ENCODE measurements at places on chromosomes 3 and 15.

DNA sequence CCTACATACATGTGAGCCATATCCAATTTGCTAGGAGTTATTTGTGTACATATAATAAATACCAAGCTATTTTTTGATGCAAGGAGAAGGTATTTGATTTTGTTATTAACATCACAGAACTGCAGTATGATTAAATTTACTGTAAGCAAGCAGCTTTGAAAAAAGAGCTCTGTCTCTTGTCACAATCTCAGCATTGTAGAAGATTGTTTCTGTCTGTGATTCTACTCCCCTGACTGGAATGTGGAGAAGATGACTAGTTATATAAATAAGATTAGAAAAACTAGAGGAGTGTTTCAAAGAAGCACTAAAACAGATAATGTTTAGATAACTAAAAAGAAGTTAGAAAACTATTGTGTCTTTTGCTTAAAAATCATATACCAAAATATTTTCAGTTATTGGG, 17.1 kb upstream of the DCBLD2 start:
- no peak for DNase-seq

- no peak for DNase-seq
These were observed 122.6 kb downstream of the RAB11A start for GRCh38 chr15:65991721-65992483.

DNA sequence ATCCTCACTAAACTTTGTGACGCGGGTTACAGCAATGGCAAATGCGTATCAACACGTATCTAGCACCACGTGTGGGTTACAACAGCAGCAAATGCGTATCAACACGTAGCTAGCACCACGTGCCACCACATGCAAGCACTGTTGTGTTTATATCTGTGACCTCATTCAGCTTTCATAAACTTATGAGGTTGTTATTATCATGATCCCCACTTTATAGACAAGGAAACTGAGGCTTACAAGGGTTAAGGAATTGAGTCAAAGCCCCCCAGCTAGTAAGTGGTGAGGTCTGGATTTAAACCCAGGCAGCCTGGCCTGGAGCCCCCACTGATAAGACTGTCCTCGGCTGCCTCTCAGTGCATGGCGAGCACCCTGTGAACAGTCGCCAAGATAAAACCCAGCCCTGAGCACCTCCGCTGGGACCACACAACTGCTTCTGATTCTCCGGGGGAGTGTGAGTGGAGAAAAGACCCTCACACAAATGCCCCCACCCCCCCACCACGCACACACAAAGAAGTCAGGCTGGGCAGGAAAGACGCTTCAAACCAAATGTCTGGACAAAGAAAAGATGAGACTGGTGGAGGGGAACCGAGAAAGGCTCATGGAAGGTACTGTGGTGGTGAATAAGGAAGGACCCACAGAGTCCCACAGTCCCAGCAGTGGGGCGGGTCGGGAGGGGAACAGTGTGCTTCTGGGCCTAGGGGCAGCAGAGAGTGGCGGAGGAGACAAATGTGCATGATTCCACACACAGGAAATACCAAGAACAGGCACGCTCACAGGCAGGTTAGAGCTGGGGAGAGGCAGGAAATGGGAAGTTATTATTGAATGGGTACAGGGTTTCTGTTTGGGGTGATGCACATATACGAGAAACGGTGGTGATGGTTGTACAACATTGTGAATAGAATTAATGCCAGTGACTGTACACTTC, 173.4 kb downstream of the XXYLT1 start:
- DNase-seq = no peak

DNA sequence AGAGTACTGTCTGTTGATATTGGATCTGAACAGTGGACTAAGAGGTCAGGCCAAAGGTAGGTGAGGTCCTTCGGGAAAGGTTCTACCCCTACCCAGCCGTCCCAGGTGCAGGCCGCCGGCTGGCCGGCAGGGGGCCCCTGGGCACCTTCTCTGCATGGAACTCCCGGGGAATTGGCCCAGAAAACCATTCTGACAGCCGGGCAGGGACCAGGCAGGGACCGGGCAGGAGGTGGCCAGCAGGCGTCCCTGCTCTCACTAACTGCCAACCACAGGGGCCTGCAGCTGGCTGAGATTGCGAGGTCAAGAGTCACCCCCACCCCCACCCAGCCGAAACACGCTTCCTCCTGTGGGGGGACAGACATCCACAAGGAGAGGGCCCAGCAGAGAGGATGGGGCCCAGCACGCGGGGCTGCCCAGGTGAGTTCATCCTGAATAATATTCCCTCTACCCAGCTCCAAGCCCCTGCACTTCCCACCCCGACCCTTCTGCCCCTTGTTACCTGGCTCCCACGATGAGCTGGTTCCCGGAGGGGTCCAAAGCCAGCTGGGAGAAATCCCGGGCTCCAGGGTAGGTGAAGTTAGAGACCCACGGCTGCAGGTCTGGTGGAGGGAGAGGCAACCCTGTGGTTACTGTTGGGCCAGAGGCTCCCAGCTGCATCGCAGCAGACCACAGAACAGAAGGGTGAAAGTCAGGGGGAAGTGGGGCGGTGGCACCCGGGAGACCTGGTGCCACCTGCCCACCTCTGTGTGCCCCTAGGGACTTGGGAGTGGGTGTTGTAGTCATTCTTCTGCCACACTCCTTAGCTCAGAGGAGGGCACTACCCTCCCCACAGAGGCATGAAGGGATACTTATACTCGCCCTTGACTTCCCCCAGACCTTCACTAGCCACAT, 84.4 kb downstream of the SEMA5B start:
- DNase-seq = no peak

DNA sequence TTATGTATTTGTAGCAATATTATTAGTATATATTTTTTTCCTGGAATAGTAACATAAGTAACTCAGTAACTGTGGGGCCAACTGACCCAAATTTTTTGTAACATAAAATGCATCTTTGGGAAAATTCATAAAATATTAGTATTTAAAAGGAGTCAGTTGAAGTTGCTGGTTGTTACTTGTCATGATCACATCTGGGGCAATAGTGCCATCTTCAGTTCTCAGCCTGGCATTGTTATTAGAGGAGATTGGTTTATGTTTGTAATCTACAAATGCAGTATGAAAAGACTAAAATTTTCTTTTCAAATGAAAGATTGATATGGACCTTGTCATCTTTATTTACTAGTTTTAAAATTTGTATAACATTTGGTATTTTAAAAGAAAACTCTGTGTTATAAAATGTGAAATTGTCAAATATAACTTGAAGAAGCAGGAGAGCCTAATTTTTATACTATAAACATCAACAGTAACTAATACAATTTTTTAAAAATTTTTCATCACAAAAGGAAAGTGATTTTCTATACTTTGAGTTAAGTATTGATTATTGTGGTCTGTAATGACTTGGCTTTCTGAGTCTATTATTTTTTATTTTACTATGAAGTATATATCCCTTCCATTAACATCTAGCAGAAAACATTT, 38.8 kb upstream of the MLF1 start:
- peak; percentile 66 for DNase-seq

DNA sequence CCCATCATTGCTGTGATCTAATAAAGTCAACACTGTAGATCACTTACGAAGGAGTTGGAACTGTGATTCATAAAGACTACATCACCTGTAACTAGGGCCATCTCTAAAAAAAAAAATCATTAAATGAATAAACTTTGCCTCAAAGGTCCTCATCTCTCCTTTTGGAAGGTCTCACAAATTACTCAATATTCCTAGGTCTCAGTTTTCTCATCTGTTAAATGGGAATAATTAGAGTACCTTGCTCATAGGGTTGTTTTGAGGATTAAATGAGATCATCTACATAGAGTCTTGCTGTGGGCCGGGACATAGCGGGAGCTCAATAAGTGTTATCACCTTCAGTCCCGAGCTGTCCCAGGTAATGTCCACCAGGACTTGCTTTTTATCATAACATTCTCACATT, 335.1 kb upstream of the PROK2 start:
- no peak for DNase-seq

DNA sequence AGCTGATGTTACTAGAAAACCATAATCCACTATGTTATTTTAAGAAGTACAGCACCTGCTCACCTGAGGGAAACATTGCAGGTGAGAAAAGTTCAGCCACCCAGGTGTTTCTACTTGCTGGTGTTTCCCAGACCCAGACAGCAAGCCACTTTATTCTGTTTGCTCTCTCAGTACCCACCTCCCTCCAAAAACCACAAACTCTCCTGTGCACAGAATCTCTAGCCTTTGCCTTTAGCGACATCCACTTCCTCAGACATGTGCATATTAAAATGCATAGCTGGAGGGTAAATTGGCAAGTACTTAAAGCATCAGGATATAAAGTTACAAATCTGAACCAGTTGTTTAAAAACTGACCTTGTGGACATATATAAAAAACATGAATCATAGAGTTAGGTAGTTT, 36.7 kb downstream of the VGLL3 start:
- DNase-seq = no peak

- no peak for DNase-seq
These were observed 240.4 kb downstream of the PDZRN3 start for GRCh38 chr3:73384091-73384906.

DNA sequence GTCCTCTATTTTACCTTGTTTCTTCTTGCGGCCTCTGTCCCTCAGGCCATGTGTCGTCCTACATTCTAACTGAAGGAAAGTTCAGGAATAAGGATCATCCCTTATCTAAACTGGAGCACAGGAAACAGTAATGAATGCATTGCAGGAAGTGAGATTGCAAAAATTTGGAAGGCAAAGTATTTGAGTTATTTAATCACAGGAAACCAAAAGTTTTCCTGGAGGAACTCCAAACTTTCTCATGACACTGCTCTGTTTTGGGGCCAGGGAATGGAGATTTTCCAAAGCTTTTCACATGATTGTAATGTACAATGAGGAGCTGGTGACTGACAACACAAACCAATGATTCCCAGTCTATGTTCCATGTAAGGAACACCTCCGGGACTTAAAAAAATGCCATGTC, 57.8 kb upstream of the PLSCR4 start:
- DNase-seq = no peak
